ENCODE measurements at places on chromosomes 4 and X.

DNA sequence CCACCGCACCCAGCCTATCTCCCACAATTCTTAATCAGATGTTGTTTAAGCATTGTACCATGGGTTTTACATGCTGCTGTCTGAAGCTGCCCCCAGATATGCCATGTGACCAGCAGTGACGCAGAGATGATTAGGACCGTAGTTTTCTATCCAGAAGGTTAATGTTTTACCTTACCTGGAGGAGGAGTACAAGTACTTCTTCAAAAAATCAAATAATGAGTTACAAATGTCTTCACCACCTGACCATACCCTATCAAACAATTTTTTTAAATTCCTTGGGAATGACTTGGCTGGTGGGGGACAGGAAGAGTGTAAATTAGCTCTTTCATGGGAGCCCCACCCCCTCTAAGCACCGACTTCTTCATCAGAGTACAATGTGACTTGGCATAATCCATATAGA is 16.2 kb upstream of the SGMS2 start:
- DNase-seq = no peak

DNA sequence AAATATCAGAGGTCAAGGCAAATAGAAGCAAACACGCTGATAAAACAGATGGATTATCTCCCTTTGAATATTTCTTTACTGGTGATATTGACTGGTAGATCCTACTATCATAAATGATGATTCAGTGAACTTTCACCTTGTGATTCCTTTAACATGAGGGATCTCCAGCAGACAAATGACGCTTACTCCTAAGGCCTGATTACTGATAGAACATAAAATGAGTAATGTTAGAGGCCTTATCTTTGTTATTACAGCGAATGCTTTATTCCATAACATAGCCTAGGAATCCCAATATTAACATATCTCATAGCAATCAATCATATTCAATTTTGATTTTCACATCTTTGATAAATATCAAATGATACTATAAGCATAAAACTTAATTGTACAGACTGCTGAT is 152.3 kb downstream of the SLC10A7 start:
- DNase-seq = no peak

DNA sequence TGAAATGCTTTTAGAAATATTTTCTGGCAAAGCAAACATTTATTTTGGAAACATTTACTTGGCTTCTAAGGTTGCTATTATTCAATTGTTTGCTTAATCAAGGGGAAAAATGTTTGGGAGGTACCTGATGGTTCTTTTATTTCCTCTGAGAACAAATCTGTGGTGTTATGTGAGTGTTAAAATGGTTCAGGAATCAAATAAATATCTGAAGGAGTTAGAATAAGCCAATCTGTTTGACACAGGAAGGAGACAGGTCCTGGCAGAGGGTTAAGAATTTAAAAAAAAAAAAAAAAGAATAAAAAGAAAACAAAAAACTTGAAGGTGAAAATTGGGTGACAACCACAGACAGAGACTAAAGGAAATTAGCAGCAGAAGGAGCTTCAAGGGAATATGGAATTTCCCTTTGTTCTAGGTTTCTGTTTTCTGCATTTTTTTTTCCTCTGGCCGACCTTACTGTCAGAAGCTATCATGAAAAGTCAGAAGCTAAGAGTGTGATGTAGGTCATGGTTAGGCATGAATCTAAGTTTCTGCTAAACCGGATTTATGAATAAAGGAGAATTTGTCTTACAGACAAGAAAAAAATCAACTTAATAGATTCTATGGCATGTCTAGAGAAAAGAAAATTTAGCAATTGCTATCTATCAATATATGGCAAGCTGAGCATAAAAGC is 78.6 kb upstream of the PNPLA4 start:
- DNase-seq = no peak

GRCh38 chr4:141957416-141957815 is 321.0 kb downstream of the IL15 start:
- DNase-seq = no peak

GRCh38 chrX:3280706-3281105 is 65.7 kb downstream of the MXRA5 start:
- DNase-seq = no peak

DNA sequence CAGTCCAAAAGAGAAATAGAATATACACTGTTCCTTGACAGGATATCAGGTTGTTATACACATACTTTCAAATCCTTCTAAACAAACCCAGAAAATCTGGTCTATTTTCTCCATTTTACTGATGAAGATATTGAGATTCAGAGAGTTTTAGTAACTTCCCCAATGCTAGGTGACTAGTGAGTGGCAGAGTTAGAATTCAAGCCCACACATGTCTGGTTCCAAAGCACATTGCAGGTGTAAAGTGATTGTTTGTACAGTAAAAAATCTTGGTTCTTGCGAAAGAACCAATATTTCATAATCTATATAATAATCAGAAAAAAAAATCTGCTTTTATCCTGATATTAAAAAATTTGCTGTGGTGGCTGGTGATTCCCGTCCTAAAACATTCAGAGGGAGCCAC is 39.5 kb upstream of the EMCN start:
- no peak for DNase-seq

GRCh38 chr4:10158333-10158942 is 41.8 kb upstream of the WDR1 start:
- DNase-seq = no peak

GRCh38 chrX:71667328-71668247 is at the start of gene LOC101059915:
Gene LOC101059915, plus strand, starts transcription at chrX:71667546.
- DNase-seq = no peak

DNA sequence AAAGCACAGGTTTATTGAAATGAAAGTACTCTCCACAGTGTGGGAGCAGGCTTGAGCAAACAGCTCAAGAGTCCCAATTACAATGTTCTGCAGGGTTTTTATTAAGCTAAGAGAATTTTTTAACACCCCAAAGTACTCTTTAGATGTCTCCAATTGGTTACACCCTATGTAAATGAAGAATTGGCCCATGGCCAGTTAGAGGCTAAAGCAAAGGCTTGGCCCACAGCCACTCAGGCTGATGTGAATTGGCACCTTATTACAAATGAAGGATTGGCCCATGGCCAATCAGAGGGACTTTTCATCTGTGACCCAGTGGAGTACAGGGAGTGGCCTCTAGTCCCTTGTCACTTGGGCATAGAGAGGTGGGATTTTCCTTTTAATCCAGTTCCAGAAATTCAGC is 30.1 kb upstream of the IQCM start:
- no peak for DNase-seq

DNA sequence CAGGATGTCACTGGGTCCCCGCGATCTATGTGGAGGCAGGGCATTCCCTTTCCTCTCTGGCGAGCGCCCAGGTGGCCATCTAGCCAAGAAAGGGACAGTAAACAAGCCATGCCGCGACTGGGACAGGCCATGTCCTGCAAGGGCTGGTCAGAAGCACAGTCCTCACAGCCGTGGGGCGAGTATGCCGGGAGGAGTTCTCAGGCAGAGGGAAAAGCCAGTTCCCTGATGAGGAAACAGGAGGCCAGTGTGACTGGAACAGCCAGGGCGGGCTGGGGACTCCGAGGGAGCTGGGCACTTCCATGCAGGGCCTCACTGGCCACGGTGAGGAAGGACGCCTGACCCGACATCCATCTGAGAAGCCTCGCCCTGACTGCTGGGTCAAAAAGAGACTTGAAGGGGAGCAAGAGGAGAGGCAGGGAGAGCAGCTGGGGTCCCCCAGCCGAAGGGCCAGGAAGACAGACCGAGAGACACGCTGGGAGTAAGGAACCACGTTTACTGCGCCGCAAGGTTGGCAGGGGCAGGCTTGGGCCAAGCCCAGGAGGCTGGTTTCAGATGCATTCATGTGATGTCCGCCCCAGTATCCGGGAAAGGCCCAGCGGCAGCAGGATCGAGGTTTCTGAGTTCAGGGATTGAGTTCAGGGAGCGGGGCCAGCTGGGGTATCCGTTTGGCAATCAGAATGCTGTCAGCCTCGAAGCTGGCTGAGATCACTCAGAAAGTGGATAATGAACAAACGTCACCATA is 15.0 kb downstream of the CFAP99 start:
- DNase-seq = no peak

- DNase-seq = no peak
Measured at GRCh38 chr4:119730671-119730950, 102.0 kb upstream of the PDE5A start.

DNA sequence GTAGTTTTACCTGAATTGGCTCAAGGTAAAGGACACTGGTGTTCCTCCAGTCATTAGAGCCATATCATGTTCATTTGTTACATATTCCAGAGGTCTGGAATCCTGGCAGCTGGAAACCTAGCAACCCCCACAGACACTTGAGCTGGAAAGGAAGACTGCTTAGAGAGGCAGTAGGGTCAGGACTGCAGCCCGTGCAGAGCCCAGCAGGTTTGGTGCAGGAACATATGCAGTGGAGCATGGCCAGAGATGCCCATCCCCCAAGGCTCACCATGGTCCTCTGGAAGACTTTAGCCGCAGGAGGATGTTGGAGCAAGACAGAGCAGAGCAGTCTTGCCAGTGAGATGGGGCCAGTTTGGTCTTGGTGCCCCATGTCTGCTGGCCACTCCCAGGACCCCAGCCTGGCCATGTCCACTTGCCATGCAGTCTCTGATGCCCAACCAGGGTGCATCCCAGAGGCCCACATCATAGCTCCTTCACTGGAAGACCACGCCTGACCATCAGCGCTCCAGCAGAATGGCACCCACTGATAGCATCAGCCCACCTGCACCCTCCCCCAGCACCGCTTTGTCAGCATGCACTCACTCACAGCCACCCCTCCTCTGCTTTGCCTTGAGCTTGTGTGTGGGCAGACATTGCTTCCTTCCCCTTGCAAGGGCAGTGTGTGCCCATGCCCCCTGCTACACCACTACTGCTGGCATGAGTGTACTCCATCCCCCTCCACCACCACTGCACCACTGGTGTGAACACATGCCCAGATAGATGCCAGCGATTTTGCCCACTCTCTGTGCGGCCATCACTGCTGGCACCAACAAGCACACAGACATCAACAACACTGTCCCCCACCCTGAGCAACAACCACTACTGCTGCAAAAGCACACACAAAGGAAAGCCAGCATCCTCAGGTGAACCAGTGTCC is 190.3 kb upstream of the SPOCK3 start:
- DNase-seq = no peak

DNA sequence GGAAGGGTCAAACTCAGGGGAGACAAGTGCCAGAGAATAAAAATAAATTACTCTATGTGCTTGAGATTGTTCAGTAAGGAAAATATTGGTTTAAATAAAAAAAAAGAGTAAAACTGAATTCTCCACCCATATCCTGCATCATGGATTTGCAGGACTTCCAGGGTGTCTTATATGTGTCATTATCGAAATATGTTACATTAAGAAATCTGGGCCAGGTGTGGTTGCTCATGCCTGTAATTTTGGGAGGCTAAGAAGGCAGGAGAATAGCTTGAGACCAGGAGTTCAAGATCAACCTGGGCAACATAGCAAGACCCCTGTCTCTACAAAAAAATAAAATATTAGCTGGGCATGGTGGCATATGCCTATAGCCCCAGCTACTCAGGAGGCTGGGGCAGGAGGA is 104.9 kb downstream of the PPP3CA start:
- DNase-seq = no peak

DNA sequence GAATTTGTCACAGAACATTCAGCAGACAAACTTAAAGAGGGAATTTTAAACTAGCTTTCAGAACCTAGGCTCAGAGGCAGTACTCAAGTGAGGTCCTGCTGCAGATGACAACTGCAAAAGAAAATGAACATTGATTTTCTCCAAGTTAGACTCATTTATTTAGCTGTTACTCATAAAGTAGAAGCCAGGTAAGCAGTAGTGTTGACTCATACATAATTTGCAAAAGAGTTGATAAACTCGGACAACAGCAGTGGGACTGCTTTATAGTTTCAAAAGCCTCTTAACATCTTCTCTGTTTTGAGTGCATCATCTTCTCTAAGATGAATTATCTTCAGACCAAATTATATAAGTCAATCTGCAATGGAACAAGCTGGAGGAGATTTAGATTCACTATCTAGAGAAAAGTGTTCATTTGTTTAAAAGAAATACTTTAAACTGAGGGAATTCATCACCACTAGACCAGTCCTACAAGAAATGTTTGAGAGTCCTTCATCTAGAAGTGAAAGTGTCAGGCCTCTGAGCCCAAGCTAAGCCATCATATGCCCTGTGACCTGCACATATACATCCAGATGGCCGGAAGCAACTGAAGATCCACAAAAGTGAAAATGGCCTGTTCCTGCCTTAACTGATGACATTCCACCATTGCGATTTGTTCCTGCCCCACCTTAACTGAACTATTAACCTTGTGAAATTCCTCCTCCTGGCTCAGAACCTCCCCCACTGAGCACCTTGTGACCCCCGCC is 49.5 kb downstream of the COQ2 start:
- DNase-seq = no peak

DNA sequence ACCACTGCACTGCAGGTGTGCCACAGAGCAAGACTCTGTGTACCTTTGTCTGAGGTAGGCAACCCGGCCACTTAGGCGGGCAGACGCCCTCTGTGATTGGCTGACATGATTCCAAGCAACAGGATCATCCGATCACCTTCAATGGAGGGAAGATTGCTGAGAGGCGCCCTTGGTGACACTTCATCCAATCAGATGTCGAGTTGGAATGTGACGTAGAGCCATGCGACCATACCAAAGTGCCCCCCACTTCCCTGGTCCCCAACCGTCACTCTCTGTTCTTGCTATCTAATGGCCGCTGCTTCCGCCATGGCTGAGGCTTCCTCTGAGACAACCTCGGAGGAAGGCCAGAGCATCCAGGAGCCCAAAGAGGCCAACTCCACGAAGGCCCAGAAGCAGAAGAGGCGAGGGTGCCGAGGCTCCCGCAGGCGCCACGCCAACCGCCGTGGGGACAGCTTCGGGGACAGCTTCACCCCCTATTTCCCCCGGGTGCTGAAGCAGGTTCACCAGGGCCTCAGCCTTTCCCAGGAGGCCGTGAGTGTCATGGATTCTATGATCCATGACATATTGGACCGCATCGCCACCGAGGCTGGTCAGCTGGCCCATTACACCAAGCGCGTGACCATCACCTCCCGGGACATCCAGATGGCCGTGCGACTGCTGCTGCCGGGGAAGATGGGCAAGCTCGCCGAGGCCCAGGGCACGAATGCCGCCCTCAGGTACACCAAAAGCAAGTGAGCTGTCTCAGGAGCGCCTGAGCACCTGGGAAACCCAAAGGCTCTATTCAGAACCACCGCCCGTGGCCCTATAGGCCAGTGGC is at the start of gene H2BW2:
H2BW2 (plus strand) TSS at position 268 of the 817 bp plus-strand sequence; CDS start at position 307, 39 bp downstream.
- DNase-seq = no peak

GRCh38 chrX:40132751-40133150 is 35.0 kb upstream of the BCOR start:
- no peak for DNase-seq

Data from CD4-positive, alpha-beta T cell treated with Interleukin-4 for 4 hours (primary cell).